ENCODE measurements at places on chromosomes 1 and 21.
A peak's percentile ranks its signal among the peaks of the same experiment; 100 is the strongest.

GRCh38 chr1:29532285-29532684, 296.0 kb downstream of the PTPRU start:
- no peak for DNase-seq

- DNase-seq: no peak
Observed at GRCh38 chr1:235093696-235094592, 34.7 kb downstream of the TOMM20 start.

DNA sequence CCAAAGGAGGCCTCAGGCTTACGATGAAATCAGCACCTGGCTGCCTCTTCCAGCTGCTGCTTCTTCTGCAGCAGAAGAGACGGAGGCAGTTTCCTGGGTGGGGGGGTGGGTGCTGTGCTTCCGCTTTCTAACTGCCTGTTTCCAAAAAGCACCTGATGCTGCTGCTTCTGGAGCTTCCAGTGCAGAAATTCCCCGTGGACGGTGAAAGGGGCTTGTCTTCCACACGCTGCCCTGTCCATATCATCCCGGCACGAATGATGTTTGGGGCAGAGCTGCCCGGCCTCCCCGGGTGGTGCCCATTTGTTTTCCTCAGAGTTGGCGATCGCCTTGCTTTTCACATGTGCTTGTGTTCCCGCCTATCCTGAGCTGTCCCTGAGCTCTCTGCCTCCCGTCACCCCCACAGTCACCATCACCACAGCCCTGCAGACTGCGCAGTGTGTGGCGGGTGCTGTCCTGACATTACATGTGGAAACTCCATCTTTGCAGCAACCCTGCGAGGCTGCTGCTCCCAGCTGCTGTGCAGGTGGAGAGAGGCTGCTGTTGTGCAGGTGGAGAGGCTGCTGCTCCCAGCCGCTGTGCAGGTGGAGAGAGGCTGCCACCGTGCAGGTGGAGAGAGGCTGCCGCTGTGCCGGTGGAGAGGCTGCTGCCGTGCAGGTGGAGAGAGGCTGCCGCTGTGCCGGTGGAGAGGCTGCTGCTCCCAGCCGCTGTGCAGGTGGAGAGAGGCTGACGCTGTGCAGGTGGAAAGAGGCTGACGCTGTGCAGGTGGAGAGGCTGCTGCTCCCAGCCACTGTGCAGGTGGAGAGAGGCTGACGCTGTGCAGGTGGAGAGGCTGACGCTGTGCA, 1.8 kb downstream of the TTLL10 start:
- peak; percentile 68 for DNase-seq

- DNase-seq: peak; percentile 83
Observed at GRCh38 chr1:180988253-180988752, 34.4 kb downstream of the STX6 start.

DNA sequence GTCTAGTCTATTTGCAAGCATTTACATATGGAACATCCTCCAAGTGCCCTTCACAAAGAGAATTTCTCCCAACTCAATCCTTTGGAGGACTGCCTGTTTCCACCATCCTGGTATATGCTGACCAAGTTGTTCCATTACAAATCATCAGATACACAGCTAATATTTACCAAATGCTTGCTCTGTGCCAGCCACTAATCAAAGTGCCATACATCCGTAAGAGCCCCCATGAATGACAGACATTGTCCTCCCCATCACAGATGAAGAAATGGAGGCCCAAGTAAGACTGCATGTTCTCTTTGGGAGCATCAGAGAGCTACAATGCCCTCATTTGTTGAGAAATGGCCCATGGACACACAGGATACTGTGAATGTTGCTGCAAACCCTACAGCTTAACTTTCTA, 130.0 kb upstream of the BACE2 start:
- no peak for DNase-seq

- no peak for DNase-seq
Observed at GRCh38 chr21:35268261-35268660, 219.2 kb upstream of the RUNX1 start.
